CD4-positive, alpha-beta T cell treated with Interleukin-15 for 1 hour (primary cell): ENCODE measurements at places on chromosomes 2 and 18.

GRCh38 chr2:80092474-80092873 is 212.1 kb downstream of the LRRTM1 start:
- no peak for DNase-seq

DNA sequence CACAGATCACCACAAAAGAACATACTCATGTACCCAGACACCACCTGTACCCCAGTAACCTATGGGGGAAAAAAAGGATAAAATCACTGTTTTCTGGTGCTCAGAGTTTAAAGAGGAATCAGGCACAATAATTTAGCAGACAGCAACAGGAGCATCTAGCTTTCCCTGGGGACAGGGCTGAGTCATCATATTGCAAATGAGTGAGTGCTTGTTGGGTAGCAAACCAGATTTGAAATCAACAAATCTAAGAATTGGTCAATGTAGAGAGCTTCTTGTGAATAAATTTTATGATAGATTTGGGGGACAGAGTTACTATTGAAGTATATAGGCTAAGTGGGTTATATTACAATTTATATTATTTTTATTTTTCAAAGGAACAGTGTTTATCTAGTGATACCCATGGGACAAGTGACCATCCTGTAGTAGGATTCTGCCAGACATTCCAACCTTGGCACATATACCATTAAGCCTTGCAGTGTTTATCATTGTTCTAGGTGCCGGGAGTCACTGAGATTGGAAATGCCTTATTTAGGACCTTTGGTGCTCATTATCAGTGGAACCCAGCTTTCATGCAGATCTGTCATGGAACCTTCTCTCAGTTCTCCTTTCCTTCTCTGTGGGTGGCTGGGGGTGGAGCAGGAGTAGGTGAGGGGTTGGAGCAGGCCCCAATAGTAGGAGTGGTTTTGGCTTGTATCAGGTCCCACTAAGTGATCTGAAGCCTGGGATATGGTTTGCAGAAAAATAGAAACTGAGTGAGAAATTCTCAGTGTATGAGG is 117.2 kb downstream of the CERS6 start:
- no peak for DNase-seq

- no peak for DNase-seq
Observed at GRCh38 chr2:181574321-181574720, 82.6 kb downstream of the CERKL start.

DNA sequence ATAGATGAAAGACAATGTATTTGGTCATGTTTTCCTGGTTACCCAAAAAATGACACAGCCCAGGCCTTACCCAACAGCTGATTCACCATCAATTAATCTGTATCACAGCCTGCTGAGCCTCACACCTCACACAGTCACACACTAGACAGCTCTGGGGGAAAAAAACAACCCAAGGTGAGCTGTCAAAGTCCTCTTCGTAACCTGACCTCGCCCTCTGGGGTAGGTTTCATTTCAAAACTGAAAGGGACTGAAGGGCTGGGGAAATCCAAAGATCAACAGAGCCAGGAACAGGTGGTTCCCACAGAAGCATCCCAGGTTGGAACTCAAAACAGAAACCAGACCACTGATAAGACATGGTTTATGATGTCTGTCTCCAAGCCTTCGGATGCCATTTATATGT is 18.2 kb upstream of the PCBP1 start:
- peak; percentile 86 for DNase-seq

GRCh38 chr2:239380831-239381708 is 19.8 kb downstream of the HDAC4 start:
- peak; percentile 81 for DNase-seq

GRCh38 chr2:218981881-218982585 is 3.0 kb downstream of the FEV start:
- no peak for DNase-seq

GRCh38 chr2:137929519-137929916 is 34.8 kb upstream of the HNMT start:
- no peak for DNase-seq

GRCh38 chr2:128279009-128279408 is 39.7 kb downstream of the HS6ST1 start:
- no peak for DNase-seq

- DNase-seq: no peak
Observed at GRCh38 chr2:96412307-96413258, 77.0 kb downstream of the NCAPH start.

- no peak for DNase-seq
Observed at GRCh38 chr18:52319424-52319983, 20.5 kb upstream of the DCC start.

GRCh38 chr2:26897807-26898479 is 50.0 kb downstream of the DPYSL5 start:
- DNase-seq: no peak

GRCh38 chr2:182330451-182331305 is 96.2 kb downstream of the PDE1A start:
- DNase-seq: no peak

GRCh38 chr2:66888791-66889631 is 454.1 kb downstream of the MEIS1 start:
- DNase-seq: no peak

- no peak for DNase-seq
Observed at GRCh38 chr2:101986376-101986775, 5.4 kb upstream of the IL1R2 start.

DNA sequence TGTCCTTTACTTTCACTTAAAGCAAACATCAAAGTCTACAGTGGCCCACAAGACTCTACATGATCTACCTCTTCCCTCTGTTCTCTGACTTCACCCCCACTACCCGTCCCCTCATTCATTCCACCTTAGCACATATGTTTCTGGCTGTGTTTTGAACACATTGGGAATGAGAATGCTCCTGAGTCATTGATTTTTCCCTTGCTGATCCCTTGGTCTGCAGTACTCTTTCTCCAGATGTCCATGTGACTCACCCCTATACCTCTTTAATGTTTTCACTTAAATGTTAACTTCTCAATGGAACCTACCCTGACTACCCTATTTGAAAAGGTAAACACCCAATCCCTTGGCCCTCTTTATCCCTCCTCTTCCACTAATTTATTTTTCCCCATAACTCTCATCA is 30.7 kb upstream of the FRZB start:
- no peak for DNase-seq

DNA sequence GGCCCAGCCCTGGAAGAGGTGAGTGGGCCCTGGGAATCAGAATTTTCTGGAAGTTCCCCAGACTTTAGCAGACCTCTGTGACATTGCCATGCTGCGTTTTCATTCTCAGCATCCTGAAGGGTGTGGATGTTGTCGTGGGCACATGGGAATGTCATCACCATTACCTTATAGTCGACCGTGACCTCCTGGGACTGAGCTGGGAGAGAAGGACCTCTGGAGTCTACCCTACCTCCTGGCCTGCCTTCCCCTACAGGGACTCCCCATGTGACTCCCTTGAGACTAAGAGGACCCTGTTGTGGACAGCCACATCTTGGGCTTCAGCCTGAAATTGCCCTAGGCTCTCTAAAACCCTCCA is 43.0 kb downstream of the CNGA3 start:
- no peak for DNase-seq

- DNase-seq: no peak
Observed at GRCh38 chr2:232372231-232373208, 6.0 kb upstream of the ALPP start.

DNA sequence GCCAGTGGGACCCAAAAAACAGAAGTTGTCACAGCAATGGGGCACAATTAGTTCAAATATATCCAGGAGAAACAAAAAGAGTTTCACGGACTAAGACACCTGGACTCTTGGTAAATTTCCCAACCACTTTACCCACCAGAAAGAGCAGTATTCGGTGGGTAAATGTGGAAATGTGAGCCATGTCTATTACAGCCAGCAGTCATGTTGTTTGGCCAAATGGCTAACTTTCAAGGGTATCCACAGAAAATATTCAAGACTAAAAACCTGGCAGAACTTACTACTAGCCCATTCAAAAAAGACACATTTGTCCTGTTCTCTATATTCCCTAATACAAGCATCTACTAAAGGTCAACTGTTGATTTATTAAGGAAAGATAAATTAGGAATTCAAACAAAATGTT is 1296.0 kb upstream of the NXPH2 start:
- no peak for DNase-seq

DNA sequence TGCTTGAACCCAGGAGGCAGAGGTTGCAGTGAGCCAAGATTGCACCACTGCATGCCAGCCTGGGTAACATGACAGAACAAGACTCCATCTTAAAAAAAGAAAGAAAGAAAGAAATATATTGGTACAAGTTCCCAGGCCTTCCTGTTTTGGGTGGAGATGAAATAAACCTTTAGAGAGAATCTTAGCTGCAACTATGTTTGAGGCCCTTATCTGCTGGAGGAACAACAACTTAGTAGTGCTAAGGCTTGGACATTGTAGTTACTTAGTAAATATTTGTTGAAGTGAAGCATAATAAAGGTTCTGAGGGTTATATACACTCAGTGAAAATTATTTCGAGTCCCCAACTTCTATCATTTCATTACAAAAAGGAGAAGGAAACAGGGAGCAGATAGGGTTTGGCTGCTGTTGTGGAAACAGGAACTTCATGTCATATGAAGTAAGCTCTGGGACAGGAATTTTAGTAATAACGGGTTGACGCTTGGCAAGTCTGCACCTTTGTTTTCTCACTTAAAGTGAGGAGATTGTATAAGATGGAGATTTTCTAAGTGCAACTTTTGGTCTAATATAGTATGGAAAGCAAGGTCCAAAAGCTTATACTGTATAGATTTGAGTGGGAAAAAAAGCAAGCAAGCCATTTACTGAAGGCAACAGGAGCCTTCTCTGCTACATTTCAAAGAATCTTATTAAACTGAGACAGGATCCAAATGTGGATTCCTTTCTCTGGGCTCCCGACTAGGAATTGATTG is 40.0 kb upstream of the AGPS start:
- no peak for DNase-seq

GRCh38 chr2:19635951-19636510 is 265.8 kb downstream of the TTC32 start:
- DNase-seq: no peak

DNA sequence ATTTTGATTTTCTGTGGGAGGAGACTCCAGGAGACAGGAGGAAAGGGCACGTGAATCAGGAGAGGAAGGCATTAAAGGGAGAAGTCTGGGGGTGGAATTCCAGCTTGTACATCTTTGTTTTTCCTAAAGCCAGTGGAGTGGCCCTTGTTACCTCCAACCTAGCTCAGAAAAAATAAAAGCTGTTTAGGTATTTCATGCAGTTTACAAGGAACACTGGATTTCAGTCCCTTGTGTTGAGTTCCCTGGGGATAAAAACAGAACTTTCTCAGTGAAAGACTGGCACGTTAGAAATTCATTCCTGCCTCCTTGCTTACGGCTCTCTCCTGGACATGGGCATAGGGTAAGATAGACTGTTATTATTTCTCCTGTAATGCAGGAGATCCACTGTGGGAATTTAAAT is 170.2 kb downstream of the ZEB2 start:
- DNase-seq: no peak

DNA sequence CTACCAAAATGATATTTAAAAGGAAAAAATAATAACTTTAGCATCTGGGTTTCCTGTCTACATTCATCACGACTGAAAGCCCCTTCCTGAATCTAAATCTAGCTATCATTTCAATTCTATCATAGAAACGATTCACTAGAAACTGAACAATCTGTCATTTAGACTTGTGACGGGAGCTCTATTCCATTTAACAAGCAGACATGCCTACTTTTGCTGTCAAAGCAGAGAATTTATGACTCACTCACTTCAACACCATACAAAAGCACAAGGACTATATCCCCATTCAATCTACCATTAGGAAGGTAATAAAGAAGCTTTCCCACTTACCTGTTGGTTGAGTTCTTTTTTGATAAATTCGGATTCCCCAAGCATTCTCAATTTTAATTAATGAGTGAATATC is 1072.3 kb downstream of the LRP1B start:
- no peak for DNase-seq

DNA sequence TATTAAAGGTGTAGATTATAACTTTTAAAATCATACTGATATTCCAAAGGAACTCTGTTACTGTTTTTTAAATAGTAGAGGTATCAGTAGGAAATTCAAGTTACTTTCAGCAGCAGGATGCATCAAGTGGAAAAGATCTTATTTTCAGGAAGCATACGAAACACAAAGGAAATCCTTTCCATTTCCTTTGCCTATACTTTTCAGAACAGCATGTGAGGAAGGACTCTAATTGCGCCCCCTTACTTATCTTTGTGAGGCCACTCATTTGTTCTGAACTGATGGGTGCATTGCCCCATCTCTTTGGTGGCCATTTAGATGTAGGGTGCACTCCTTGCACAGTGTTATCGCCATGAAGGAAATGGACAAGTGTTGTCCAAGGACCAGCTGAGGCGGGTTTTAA is 145.3 kb downstream of the BABAM2 start:
- no peak for DNase-seq

DNA sequence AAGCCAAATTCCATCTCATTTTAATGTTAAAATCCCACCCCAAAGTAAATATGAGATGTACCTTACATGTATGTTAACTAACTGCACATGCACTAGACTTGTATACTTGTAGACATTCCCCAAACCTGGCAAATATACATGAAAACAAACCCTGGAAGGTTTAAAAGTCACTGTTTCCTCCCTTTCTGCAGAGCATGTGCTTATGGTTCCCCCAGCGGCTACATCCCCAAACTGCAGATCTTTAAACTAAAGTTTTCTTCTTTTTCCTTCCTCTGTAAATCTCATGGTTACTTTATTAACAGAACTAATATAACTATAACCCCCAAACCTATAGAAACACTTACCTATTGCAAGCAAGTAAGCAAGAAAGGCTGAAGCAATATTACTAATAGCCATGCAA is 731.5 kb downstream of the LRP1B start:
- DNase-seq: no peak

DNA sequence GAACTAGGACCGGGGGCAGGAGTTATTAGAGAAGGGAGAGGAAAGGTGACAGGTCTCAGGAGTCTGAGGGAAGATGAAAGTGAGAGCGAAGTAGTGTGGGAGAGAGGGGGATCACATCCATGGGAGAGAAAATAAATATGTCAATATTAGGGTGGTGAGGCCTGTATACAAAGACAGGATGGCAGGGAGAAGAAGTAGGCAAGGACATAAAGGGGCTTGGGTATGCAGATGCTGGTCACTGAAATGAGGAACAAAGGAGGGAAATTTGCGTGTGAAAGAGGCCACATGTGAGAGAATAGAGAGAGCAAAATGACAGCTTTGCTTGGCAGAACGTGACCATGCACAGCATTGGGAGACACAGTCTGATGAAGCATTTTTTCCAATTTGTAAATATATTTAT is 13.6 kb downstream of the METAP1D start:
- no peak for DNase-seq

DNA sequence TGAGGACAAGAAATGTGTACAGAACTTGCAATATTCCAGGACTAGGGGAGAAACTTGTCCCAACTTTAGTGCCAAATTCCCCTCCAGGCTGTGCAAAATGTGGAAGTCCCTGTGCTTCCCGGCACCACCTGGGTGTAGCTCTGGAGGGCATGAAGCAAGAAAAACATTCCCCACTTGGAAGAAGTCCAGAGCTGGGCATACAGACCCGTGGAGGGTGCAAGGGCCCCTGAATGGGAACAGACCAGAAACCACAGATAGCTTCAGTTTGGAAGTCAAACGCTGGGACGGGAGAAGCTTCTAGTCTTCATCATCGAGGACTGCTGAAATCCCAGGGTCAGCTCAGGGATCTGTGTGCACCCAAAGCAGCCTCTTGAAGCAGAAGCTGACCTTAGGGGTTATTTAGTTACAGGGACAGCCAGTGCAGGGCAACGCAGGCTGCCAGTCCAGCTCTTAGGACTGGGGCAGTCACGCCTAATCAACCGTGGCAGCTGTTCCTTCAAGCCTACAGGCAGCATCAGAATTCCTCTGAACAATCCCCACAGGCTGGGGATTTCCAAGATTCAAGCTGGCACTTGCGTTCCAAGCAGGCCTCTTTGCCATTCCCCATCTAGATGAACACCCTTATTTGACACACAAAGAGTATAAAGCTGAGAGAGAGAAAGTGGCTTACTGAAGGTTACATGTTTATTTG is 269.4 kb downstream of the LOXHD1 start:
- DNase-seq: no peak
